ENCODE measurements at places on chromosomes 6 and 20.

DNA sequence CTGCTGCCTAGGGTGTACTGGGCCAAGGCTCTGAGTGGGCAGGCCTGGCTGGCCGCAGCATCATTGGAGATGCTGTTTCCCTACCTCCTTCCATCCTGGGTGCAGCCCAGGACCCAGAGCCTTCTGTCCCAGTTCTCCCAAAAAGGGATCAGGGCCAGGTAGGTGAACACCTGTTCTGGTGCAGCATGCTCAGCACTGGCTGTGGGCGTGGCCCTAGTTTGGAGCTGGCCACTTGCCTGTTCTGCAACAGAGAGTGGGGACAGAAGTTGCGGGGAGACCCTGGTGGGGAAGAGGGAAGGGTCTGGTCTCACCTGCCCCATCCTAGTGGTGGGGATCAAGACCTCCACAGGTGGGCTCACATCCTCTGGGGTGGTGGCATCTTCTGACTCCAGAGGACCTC lies 1.4 kb upstream of the ARMC12 start:
- DNase-seq = no peak

- DNase-seq = peak; percentile 75
Observed at GRCh38 chr6:33589731-33590530, 9.9 kb upstream of the BAK1 start.

- peak; percentile 60 for DNase-seq
Observed at GRCh38 chr6:157381631-157382621, 936 bp downstream of the ZDHHC14 start.

GRCh38 chr6:113287396-113287795 lies 569.7 kb upstream of the MARCKS start:
- DNase-seq = no peak

GRCh38 chr6:44738601-44739146 lies 351.2 kb downstream of the CDC5L start:
- DNase-seq = peak; percentile 25

DNA sequence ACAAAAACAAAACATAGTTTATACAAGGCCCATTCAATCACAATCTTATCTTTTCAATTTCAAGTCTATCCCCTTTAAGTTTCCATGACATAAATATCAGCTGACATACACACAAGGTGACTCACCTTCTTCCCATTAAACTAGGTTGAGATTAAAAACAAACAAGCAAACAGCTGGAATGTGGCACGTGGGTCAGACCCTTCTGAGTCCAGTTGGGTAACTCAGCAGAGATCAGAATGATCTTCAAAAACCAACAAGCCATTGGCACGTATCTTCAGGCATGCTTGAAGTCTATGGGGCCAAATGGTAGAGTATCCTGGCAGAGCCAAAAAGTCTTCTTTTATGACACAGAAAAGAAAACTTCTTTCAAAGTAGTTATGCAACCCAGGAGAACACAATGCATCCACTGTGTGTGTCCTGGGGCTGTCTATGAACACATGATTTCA lies 603.5 kb upstream of the CITED2 start:
- peak; percentile 82 for DNase-seq

DNA sequence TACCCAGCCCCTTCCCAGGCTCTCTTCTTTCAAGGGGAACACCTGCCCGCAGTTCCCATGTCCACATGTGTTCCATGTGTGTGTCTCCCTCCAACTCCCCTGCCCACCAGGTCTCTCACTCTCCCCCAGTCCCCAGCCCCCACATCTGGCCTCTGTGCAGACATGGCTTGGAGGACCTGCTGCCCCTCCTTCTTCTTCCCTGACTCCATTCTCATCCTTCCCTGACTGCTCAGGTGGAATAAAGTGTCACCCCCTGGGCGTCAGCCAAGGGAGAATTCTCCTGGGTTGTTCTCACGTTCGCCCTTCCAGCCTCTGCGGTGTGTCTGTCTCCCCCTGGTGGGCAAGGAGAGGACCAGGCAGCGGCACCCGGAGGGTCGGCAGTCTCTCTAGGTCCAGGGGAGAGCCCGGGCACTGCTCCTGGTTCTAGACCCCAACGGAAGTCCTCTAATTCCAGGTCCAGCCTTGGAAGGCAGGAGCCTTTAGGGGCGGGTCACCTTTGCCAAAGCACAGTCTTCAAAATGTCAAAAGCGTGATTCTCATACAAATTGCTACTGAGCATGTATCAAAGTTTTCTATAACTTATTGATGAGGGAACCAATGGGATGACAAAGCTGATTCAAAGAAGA lies 50.5 kb downstream of the EBF4 start:
- DNase-seq = peak; percentile 85

GRCh38 chr6:35359744-35360348 lies 17.5 kb downstream of the PPARD start:
- DNase-seq = peak; percentile 28

- DNase-seq = peak; percentile 22
Observed at GRCh38 chr6:136031982-136032381, 180.5 kb downstream of the PDE7B start.

GRCh38 chr6:27400877-27401642 lies 12.5 kb downstream of the ZNF391 start:
- no peak for DNase-seq

DNA sequence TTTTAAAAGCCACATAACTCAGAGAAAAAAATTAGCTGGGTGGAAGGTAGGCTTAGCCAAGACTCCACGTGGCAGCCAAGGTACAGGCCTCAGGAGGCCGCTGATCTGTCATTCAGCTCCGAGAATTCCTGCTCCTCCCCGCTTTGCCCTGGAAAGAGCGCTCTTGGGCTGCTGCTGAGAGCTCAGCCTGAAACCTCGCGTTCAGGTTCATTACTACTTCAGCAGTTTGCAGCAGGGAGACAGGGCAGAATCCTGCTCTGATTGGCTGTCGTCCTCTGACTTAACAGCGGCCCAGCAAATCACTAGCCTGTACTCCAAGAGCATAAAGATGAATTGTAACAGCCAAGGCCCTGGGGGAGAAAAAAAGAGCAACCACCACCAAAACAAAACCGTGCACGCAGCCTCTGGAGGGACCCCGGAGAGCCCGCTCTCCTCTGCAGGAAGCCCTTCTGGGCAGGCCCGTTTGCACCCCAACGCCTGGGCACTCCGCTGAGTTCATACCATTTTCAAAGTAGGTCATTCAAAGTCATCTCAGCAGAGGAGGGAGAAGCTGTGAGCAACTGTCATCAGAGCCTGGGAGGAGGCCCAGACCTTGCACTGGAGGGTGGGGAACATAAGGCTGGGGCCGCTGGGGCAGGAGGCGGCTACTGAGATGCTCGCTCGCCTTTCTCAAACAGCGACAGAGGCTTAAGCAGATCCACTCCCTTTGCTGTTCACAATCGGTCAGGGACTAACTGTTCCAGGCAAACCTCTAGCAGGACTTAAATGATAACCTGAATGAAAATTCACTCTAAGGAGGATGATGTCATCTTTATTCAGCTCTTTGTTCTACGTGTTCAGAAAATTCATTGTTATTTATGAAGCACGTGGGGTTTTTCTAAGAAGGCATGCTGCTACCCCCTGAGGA lies 42.3 kb upstream of the ATXN1 start:
- peak; percentile 86 for DNase-seq

GRCh38 chr20:1287787-1288569 lies 21.9 kb downstream of the SNPH start:
- DNase-seq = no peak

GRCh38 chr20:56373942-56374341 lies 15.2 kb downstream of the FAM210B start:
- peak; percentile 97 for DNase-seq

GRCh38 chr20:63120808-63121090 lies 95.2 kb downstream of the YTHDF1 start:
- no peak for DNase-seq

GRCh38 chr6:21808551-21809242 lies 215.1 kb downstream of the SOX4 start:
- DNase-seq = no peak

- no peak for DNase-seq
Observed at GRCh38 chr6:3616565-3617176, 134.8 kb downstream of the PXDC1 start.

GRCh38 chr6:18835976-18836375 lies 448.8 kb downstream of the RNF144B start:
- DNase-seq = no peak
